Hair follicular keratinocyte (primary cell): ENCODE measurements at places on chromosomes 16 and 17. TPM values are rescaled to one million over a fixed set of nuclear protein-coding genes. Genes with fewer than 3 reads are reported as not detected.

Gene ITGAX
- not detected in 2 replicates for total RNA-seq

Gene GRB2
- total RNA-seq = 49.9 and 83.7 TPM in 2 replicates

Gene CDH3
- total RNA-seq = 506 and 881 TPM in 2 replicates

Gene ASGR2
- not detected in 2 replicates for total RNA-seq

Gene CDC42EP4
- total RNA-seq = 27.0 and 33.5 TPM in 2 replicates

Gene EFCAB5
- total RNA-seq = not detected in 2 replicates

Gene SEPTIN12
- not detected in 2 replicates for total RNA-seq

Gene HSPB9
- not detected in 2 replicates for total RNA-seq

Gene EXOC3L1
- 0.08 TPM in 1 of 2 replicates, not detected in the other for total RNA-seq

Gene KRTAP4-1
- not detected in 2 replicates for total RNA-seq

Gene CCDC200
- total RNA-seq = not detected in 2 replicates

Gene TPSD1
- not detected in 2 replicates for total RNA-seq

Gene CYBC1
- total RNA-seq = 31.2 and 39.1 TPM in 2 replicates

Gene ABCC12
- total RNA-seq = not detected in 2 replicates

Gene NPIPA5
- 0.15 and 1.2 TPM in 2 replicates for total RNA-seq

Gene STH
- total RNA-seq = not detected in 2 replicates

Gene PRKCB
- not detected in 2 replicates for total RNA-seq
